ENCODE measurements at places on chromosomes 12 and 14.

GRCh38 chr12:103742349-103742932 is 98.6 kb downstream of the NT5DC3 start:
- DNase-seq = no peak

DNA sequence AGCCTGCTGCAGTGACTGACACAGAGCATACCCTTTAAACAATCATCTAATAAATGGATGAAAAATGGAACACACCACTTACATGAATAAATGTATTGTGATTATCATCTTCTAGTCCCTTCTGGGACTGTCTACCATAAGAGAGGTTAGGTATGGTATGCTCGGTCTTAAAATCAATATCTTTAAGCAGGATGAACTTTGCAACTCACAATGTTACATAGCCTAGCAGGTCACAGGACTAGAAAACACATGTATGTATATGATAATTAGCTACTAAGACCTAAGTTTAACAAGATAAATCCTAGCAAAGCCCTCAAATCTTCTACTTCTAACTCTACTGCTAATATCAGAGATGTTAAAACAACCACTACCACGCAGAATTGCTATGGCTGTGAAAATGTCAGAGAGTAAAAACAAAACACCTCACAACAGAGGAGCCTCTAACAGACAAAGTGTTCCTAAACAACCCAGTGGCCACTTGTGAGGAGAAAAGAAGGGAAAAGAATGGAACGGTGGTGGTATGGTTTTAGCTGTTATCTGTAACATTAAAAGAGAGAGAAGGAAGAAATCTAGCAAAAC is 139.4 kb downstream of the STXBP6 start:
- DNase-seq = no peak

- no peak for DNase-seq
These were observed 115.4 kb downstream of the TMEM117 start for GRCh38 chr12:43951286-43951685.

DNA sequence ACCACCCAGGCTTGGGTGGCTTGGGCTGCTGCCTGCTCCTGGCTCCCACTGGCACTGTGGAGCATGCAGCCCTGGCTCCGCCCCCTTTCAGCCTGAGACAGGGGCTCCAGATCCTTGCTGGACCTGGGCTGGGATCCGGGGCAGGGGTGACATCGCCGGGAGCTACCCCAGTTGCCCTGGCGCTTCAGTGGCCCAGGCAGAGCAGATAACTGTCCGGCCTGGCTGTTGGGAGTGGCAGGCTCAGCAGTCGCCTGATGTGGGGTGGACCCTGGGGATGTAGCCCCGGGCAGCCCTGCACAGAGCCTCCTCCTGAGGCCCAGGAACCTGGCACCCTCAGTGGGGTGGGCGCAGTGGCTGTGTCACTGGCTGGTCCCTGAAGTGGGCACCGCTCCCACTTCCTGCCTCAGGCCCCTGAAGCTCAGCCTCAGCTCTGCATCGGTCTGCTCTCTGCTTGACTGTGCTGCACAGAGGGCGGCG is 57.9 kb downstream of the FUT8 start:
- no peak for DNase-seq

GRCh38 chr12:123801573-123802178 is 39.6 kb downstream of the DNAH10 start:
- no peak for DNase-seq

GRCh38 chr12:82803201-82803600 is 116.5 kb downstream of the TMTC2 start:
- no peak for DNase-seq

- DNase-seq = no peak
These were observed 29.3 kb upstream of the DAAM1 start for GRCh38 chr14:59159169-59159568.

Measured in brain microvascular endothelial cell (primary cell).